ENCODE measurements at places on chromosomes 2 and 18.

DNA sequence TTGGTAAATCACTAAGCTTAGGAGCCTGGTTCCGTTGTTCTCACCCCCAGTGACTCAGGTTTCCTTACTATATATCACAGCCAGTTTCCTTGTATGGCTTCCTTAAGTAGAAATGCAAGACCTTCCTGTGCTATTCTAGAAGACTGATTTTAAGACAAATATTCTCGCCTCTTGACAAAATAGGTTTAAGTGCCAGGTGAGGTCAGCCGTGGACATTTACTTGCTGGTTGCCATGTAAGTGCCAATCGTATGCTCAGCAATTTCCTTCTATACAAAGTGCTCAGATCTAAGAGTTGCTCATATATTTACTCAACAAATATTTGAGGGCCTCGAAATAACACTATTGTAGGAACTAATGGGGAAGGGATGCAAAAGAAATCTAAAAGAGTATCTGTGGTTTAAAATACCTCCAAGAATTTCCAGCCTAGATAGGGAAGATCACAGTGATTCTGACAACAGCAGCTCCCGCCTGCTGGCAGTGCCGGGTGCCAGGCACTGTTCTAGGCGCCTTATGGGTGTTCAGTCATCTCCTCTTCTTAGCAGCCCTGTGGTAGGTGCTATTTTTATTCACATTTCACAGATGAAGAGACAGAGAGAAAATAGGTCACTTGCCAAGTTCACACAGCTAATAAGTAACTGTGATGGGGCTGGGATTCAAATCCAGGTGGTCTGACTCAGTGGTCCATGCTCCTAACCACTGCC lies 95.3 kb upstream of the B3GNT7 start:
- DNase-seq: peak; percentile 79

- no peak for DNase-seq
Observed at GRCh38 chr18:11667578-11667977, 21.5 kb upstream of the GNAL start.

- no peak for DNase-seq
Observed at GRCh38 chr2:213087040-213087439, 64.4 kb downstream of the IKZF2 start.

GRCh38 chr2:96330407-96330806 lies 5.2 kb upstream of the NCAPH start:
- peak; percentile 99 for DNase-seq
